ENCODE measurements at places on chromosomes 4 and X.
A peak's percentile ranks its signal among the peaks of the same experiment; 100 is the strongest.

GRCh38 chr4:77074981-77075855, 571 bp downstream of the CCNI start:
- peak; percentile 86 for DNase-seq

DNA sequence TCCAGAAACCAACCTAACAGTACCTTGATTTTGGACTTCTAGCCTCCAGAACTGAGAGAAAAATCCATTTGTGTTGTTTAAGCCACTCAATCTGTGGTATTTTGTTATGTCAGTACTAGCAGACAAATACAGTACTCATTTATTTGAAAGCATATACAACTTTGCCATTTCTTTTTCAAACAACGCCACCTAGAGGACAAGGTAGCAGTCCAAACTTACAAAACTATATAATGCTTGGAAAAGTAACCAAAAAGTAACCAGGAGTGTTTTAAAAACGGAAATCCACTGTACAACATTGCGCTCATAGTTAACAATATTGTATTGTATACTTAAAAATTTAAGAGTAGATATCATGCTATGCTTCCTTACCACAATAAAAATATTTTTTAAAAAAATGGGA, 37.0 kb upstream of the FGF13 start:
- no peak for DNase-seq

GRCh38 chr4:145230726-145231125, 50.3 kb upstream of the OTUD4 start:
- DNase-seq: no peak

- DNase-seq: no peak
Measured at GRCh38 chr4:120753854-120754253, 168.7 kb downstream of the PRDM5 start.

DNA sequence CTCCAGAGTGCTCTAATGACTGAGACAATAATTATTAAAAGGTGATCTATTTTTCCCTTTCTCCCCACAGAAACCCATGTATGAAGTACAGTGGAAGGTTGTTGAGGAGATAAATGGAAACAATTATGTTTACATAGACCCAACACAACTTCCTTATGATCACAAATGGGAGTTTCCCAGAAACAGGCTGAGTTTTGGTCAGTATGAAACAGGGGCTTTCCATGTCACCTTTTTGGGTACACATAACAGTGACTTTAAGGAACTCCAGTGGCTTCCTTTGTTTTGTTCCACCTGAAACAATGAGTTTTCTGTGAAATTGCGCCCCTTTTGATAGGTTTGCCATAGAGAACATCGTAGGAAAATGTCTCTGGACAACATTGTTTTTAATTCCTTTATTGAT, 69.6 kb downstream of the KIT start:
- DNase-seq: no peak

DNA sequence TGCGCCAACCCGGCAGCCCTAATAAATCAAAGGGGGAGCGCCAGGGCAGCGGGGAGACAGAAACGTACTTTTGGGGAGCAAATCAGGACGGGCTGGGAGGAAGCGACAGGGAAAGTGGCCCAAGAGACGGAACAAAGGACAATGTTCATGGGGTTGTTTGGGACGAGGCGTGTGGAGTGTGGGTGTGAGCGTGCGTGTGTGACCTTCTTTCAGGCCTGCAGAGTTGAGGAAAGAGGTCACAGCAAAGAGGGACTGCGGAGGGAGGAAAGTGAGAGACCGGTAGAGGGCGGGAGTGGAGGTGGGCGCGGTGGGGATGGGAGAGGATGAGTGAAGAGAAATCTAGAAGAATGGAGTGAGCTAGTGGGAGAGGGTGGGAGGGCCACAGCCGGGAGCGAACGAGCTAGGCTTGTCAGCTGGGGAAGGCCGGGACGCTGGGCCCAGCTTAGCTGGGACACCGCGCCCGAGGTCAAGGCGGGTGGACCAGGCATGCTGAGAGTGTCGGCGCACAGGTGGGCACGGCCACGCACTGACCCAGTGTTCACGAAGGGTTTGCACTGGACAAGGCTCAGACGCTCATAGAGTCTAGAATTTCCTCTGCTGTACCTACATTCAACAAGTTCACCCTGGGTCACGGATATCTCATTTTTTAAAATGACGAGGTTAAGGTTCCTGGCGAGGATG, 14.7 kb upstream of the PITX2 start:
- DNase-seq: no peak

Data from right forelimb (tissue), 1 donor.